ENCODE measurements at places on chromosomes 2 and 18.

DNA sequence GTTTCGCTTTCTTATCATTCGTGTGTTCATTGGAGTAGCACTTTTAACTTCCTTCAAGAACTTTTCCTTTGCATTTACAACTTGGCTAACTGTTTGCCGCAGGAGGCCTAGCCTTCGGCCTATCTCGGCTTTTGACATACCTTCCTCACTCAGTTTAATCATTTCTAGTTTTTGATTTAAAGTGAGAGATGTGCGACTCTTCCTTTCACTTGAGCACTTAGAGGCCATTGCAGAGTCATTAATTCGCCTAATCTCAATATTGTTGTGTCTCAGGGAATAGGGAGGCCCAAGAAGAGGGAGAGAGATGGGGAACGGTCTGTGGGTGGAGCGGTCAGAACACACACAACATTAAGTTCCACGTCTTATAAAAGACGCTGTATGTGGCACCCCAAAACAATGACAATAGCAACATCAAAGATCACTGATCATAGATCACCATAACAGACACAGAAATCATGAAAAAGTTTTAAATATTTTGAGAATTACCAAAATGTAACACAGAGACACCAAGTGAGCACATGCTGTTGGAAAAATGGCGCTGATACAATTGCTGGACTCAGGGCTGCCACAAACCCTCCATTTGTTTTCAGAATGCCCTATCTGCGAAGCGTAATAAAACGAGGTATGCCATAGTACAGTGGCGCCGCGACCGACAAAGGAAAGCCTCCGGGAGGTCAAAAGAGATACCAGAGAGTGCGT, 553 bp downstream of the TIGD1 start:
- DNase-seq: no peak

DNA sequence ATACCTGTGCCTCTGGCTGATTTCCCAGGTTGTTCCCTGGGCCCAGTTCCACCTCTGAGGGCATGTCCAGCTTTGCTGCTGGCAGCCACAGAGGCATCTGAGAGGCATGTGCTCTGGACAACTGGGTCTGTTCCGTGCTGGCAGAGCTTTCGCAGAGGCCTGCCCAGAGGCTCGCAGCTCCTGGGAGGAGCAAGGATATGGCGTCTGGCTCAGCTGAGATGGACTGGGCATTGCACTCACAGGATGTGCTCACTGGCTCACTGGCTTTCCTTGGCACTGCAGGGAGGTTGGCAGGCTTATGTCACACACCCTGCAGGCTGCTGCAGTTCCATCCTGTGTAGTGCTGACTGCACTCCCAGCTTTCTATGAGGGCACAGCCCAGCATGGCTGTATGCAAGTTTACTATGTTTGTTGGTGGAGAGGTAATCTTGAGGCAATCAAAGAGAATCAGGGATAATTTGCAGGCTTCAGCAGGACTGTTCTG, 172.3 kb downstream of the PRKCE start:
- no peak for DNase-seq

DNA sequence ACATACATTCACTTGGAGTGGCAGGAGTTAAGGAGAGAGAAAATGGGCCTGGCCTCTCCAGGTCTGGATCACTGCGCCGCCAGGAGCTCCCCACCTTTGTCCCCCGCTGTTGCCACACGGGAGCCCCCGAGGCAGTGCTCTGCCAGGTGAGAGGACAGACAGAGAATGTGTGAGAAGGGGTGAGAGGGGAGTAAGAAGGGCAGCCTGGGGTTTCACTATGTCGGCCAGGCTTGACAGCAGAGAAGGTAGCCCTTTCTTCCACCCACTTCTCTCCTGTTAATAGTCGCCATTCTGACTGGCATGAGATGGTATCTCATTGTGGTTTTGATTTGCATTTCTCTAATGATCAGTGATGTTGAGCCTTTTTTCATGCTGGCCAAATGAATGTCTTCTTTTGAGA, 26.2 kb upstream of the ARHGEF4 start:
- DNase-seq: no peak

GRCh38 chr18:41038071-41038470, 917.0 kb upstream of the PIK3C3 start:
- DNase-seq: no peak

GRCh38 chr2:233892793-233893192, 24.4 kb upstream of the TRPM8 start:
- no peak for DNase-seq

GRCh38 chr18:34794348-34794747, 84.2 kb downstream of the DTNA start:
- no peak for DNase-seq

- no peak for DNase-seq
These were observed 67.2 kb upstream of the NPAS2 start for GRCh38 chr2:100752628-100753333.

GRCh38 chr18:6722690-6723089, 6.8 kb upstream of the ARHGAP28 start:
- DNase-seq: no peak

- DNase-seq: no peak
These were observed 550.8 kb upstream of the TNP1 start for GRCh38 chr2:217410681-217410960.

DNA sequence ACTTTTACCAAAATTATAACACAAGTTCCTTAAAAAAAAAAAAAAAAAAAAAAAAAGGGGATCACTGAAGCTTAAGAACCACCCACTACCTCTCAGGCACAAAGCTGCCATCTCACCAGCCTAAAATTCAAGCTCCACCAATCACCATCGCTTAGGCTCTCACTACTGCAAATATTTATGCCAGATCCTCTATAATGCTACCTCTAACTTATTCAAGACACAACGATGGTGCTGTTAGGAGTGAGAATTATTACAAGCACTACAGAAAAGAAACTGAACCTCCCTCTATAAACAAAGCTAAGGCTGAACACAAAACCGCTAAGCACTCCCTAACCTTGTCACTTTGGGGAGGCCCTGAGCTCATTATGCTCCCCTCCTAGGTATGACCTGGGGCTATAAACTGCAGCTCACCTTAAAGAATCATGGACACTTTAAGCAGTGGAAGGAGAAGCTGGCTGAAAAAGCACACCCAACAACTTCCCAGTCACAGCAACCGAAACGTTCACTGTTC, 3.6 kb downstream of the FZD5 start:
- DNase-seq: no peak

- no peak for DNase-seq
These were observed 84.1 kb downstream of the RBMS1 start for GRCh38 chr2:160409480-160409879.

DNA sequence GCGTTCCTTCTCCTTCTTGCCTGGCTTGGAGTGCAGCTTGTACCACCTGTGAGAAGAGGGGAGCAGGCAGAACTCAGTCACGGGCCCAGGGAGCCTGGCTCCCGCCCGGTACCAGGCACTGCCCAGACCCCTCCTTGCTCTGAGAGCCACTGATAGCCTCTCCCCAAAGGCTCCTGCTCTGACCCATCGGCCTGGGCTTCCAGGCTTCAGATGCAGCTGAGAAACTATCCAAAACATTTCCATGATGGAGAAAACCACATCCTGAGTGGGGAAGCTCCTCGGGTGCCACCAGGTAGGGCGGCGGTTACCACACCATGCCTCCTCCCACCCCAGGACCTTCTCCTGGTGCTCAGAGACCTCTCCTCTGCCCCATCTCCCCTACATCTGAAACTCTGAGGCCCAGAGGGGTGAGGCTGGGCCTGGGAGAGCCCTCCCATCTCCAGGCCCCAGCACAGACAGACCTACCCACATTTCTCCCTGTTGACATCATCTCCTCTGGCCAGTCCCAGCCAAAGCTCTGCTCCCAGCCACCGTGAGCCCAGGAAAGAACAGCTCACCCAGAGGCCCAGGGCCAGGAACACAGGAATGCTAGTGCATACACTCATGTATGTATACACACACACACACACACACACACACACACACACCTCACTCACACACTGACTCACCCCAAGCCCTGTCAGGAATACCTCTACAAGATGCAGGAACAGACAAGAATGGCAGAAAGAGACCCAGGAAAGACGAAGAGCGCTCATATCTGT, 17.9 kb upstream of the SFXN5 start:
- DNase-seq: no peak

DNA sequence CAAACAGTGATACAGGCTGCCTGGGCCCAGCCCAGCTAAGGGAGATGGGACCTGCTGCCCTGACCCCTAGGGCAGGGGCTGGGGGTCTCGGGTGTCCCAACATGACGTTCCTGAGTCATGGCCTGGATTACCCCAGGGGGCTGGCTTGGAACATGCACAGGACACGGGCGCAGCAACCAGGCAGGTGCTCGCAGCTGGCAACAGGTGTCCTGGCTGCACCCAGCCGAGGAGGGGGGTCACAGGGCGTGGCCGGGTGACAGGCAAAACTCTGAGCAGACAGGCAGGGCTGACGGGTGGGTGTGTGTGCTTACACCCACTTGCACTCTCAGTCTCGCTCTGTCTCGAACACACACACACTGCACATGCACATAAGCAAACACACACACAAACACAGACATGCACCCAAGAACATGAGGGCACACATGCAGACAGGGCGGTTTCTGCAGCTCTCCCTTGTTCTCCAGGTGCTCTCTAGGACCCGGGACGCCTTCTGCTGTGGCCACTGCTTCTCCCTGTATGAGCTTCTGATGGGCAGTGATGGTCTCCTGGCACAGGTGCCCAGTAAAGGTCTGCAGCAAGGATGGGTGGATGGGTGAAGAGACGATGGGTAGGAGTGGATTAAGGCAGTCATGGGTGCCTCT, 33.7 kb upstream of the TAF1B start:
- DNase-seq: no peak

DNA sequence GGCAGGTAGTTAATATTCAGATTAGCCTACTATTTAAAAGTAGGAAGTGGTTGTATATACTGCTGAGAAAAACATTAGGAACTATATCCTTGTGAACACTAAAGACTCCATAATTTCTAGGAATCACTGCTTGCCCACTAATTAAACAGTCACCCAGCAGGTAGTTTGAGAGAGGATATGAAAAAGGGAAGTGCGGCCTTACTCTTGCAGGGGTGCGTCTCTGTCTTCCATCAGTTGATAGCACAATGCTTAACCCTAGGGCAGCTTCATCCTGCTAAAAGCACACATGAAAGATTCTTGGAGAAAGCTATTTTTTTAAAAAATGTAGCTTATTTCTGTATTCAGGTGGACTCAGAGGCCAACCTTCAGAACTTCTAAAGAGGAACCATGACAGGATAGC, 53.1 kb upstream of the ATP5MC3 start:
- DNase-seq: no peak

DNA sequence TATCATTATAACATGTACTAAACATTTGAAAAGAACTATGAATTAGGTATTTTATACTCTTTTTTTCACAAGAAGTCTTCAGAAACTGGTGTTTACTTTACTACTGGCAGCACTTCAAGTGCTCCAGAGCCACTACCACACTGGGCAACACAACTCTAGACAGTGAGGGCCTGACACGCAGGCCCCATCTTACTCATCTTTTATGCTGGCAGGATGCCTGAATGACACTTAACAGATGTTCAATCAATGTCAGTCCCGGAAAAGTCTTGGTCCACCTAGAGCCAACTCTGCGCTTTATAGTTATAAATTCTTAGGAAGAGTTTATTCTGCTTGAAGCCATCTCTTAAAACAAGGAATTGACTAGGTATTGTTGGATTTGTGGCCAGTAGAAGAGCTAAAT, 8.7 kb upstream of the WIPF1 start:
- no peak for DNase-seq

- no peak for DNase-seq
These were observed 41.9 kb downstream of the C1QL2 start for GRCh38 chr2:119116411-119117295.

DNA sequence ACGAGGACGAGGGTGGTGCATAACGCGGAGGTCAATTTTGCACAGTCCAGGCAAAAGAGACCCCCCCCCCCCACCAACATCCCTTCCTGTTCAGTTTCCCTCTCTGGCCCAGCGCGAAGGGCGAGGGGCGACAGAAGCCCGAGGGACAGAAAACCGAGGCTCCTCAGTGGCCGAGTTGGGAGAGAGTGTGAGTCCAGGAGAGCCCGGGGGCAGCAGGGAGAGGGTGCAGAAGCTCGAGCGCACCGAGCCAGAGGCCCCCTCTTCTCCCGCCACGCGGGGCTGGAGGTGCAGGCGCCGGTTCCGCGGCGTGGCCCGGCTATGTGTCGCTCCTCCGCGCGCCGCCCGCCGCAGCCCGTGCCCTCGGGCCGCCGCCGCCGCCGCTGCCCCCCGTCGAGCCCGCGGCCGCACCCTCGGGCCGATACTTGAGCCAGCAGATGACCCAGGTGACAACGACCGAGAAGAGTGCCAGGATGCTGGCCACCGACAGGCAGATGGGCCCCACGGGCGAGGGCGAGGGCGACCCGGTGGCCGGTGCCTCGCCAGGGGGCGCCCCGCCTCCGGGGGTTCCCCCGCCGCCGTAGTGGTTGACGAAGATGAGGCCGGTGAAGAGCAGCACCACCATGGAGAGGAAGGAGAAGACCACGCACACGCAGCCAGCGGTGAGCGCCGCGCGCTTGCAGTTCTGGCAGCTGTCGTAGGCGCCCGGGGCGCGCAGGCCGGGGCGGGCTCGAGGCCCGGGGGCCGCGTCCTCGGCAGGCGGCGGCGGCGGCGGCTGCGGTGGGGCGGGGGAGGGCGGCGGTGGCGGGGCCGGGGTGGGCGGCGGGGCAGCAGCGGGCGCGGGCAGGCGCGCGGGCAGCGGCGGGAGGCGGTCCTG, 20.2 kb upstream of the PAX3 start:
- DNase-seq: no peak

DNA sequence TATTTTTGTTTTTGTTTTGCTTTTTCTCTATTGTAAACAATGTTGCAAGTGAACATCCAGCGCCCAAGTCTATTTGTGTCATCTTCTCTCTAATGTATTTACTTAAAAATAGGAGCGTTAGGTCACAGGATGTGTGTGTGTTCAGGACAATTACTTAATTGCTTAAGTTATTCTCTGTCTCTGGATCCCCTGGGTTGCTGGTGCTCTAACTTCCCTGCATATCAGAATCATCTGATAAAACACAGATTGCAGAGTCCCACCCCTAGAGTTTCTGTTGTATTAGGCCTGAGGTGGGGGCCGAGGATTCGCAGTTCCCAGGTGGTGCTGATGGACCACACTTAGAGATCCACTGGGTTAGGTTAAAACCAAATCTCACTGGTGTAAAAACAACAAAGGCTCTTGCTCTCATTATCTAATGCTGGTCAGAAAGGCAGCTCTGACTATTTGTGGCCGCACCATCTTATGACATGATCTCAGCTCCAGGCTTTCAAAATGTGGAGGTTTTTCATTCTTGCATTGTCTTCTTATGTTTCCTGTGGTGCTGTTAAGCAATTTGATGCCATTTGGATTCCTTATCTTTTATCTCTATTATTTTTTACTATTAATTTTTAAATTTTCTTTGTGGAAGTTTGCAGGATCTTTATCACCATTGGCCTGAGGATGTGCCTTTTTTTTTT, 87.7 kb downstream of the CLIP4 start:
- DNase-seq: no peak

- DNase-seq: no peak
These were observed 246.3 kb downstream of the IRS1 start for GRCh38 chr2:226553333-226553732.

GRCh38 chr2:150138587-150138986, 348.9 kb downstream of the RND3 start:
- no peak for DNase-seq

- no peak for DNase-seq
These were observed 90.3 kb downstream of the RBMS1 start for GRCh38 chr2:160402997-160403979.
